ENCODE measurements at places on chromosomes 1 and 21.

DNA sequence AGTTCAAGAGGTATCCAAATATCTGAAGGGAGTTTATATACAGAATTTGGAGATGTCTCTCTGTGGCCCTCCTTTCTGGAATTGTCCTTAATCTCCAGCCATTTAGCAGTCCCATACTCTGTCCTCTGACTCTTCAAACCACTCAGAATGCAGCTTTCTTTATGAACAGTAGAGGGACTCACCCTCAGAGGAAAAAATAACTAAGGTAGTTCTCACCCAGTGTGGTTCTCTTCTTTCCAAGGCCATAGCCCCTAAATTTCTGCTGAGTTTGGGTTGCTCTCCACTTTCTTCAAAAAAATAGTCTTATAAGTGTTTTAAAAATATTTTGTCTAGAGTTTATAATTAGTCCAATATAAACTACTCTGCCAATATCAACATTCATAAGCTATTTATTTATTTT, 369.7 kb downstream of the MATN1 start:
- no peak for DNase-seq

DNA sequence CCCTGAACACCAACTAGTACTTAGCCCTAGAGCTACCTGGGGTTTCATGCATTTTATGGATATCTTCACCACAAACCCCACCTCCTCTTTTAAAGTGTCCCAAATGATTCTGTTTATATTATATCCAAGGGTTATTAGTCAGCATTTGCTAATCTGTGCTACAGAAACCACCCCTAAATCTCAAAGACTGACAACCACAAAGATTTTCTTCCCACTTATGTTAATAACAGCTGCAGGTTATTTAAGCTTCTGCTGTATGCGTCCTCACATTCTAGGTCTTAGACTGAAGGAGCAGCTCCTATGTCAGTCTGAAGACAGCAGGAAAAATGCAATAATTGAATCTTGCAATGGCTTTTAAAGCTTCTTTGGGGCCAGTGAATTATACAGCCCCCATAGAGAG, 11.2 kb upstream of the PHC2 start:
- DNase-seq = no peak

DNA sequence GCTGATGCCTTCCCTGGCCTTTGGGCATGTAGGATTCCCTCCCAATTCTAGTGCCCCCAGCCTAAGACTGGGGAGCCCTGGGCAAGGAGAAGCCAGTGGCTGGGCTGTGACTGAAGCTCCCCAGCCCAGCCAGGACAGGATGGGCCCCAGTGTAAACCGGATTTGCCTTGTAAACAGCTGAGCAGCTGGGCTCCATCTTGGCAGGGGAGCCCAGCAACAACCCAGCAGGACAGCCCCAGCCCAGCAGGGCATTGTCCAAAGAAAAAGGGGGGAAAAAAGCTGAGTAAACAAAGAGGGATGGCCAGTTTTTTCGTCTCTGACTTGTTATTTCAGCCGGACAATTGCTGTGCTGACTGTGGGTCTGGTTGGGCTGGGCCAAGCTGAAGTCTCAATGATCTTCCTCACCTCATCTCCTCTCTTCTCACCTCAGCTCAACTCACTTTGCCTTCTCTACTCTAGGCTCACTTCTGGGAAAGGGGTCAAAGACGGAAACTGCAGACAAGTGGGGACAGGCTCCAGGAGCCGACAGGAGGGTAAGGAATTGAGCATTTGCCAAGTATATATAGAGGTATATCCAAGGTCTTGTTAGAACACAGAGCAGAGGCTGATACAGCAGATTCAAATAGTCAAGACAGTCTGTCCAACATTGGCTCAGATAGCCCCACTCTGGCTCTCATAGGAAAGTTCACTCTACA, 97.7 kb downstream of the TMEM53 start:
- no peak for DNase-seq

GRCh38 chr1:78267513-78268218, 221.9 kb downstream of the GIPC2 start:
- no peak for DNase-seq

GRCh38 chr1:101309334-101310311, 72.8 kb downstream of the S1PR1 start:
- DNase-seq = peak; percentile 50

- no peak for DNase-seq
Measured at GRCh38 chr1:28718586-28719331, 18.0 kb upstream of the YTHDF2 start.

GRCh38 chr21:20698585-20698984, 299.6 kb upstream of the NCAM2 start:
- no peak for DNase-seq

DNA sequence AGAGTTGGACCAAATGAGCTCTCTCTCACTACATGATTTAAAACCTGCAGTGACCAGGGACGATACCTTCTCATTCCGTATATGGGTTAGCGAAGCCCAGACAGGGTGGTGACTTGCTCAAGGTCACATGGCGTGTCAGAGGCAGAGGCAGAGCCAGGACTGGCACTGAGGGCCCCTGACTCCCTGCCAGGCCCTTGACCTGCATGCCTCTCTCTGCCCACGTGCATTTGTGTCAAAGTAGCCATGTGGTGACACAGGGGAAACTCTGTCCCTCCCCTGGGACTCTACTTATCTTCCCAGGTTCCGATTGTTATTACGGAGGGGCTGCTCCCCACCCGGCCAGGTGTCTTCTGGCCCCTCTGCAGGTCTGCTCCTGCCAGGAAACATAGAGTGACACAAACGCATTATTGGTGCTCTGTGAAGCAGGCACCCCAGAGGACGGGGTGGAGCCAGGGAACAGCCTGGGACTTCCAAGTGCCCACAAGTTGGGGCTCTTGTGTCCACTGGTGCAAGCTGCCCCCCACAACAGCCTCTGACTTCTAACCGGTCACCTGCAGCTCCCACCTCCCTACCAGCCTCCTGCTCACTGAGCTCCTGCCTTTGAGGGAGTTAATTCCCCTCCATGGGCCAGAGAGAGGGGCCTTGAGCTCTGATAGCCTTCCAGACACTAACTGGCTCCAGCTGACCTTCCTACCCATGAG, 7.3 kb upstream of the TINAGL1 start:
- DNase-seq = no peak

DNA sequence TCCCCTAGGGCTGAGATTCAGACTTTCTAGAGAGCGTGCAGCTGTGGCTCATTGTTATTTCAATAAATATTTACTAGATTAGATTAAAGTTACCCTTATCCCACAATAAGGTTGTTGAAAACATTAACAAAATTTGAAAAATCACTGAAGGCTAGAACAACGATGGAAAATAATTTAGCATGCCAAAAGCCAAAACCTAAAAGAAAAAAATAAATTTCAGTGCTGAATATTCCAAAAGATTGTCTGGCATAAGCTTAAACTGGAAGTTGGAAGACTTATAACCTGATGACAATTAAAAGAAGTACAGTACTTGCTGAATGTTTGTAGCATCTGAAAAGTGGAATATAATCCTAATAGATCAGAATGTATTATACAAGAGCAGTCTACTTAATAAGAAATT, 221.3 kb downstream of the USH2A start:
- DNase-seq = no peak

DNA sequence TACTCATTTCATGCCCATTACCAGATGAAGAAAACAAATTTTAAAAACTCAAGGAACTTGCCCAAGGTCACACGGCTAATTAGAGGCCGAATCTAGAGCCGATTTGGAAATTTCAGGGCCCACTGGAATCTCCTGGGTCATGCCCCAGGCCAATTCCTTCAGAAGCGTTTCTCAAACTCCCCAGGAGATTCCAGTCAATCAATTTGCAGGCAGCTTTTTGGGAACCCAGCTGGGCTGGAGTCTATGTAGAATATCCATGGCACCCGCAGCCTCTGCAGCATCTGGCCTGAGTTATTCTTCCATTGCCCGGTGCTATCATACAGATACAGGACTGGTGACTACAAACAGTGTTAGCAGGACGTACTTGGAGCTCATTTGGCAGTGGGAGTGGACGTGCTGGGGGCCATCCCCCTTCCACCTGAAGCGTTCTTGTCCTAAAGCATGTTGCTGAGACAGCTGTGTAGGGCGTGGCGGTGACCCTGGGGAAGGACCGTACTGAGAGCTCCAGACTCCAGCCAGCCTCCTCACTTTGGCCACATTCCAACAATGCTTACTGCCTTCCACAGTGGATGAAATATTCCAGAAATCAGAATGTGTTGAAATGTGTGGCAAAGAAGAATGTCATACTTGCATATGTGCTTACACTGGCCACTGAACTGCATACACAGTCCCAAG, 38.3 kb downstream of the ABCG1 start:
- no peak for DNase-seq

DNA sequence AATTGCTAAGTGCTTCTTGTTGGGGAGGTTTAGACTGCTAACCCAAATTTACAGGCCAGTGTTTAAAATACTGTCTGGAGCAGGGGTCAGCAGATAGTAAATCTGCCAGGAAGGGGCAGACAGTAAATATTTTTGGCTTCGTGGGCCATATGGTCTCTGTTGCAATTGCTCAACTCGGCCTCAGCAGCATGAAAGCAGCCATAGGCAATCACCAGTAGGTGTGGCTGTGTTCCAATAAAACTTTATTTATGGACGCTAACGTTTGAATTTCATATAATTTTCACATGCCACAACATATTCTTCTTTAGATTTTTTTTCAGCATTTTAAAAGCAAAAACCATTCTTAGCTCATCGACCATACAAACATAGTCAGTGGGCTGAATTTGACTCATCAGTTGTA, 172.7 kb downstream of the BRINP2 start:
- no peak for DNase-seq

DNA sequence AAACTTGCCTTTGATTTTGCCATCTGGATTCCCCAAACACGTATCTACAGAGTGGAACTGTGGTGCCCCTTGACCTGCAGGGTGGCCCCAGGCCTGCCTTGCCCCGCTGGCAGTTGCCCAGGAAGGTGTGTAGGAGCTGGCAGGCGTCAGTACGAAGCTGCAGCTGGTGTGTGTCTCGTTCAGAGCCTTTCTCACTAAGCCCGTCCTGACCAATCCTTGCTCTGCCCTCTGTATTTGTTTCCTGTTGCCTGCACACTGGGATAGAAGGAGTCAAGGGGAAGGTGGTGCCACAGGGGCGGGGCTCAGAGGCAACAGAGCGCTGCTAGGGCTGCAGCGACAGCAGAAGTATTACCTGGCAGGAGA, 5.2 kb upstream of the VSIG8 start:
- no peak for DNase-seq

DNA sequence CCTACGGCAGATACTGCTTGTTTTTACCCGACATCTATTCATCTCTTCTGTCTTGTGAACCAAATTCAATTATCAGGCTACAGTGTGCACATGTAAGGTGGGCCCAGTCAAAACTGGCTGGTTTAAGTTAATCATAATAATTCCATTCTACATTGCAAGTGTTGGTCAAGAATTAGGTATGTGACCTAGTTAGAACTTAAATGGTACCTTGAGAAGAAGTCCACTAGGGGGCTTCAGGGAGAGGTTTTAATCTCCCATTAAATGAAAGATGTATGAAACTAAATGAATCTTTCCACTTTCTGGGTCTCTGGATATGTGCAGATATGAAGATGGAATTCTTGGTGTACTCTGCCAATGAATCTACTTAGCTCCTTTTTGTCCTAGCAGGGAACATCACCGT, 187.1 kb downstream of the CDC42BPA start:
- DNase-seq = no peak

- DNase-seq = no peak
Measured at GRCh38 chr1:92759361-92759760, 25.5 kb downstream of the EVI5 start.

DNA sequence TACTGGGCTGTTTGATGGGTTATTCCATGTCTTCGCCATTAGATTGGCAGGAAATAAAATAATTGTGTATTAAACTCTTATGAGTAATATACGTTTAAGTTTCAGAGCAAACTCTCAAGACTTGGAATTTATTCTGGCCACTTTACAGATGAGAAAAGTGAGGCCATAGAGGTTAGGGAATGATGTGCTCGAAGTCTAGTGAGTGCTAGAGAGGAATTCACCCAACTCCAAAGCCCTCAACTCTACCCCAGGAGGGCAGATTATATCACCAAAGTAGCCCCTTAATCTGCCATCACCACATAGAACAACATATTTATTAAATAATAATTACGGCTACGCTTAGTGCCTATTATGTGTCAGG, 440 bp upstream of the MUL1 start:
- DNase-seq = no peak

DNA sequence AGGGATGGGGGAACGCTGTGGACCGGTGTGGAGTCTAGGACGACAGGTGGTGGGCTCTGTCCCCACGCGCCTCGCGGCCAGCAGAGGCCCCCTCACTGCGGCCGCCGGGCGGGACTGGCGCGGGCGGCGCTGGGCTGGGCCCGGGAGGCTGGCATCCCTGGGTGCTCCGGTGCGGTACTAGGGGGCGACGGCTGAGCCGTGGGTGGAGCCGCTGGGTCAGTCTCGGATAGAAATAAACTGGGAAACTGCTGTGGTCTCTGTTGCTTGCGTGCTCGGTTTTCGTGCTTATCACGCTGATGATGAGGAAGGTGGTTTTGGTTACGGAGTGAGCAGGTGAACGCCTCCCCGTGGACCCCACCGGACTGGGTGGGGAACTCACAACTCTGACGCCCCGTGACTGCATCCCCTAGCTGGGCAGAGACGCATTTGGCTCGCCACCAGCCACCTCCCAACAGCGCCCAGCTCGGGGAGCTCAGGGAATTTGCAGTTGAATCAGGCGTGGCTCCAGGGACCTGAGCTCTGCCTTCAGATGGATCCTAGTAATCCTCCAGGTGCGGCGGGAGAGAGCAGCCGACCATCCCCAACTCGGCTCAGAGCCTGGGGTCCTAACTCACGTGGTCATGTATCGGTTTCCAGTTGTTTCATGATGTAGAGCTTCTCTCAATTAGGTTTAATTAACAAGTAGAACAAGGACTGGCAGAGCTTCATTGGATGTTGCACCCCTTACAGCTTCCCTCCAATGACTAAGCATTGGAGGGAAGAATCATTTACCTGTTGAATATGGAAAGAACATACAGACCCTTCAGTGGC, 32.1 kb downstream of the HSD17B7 start:
- DNase-seq = no peak

DNA sequence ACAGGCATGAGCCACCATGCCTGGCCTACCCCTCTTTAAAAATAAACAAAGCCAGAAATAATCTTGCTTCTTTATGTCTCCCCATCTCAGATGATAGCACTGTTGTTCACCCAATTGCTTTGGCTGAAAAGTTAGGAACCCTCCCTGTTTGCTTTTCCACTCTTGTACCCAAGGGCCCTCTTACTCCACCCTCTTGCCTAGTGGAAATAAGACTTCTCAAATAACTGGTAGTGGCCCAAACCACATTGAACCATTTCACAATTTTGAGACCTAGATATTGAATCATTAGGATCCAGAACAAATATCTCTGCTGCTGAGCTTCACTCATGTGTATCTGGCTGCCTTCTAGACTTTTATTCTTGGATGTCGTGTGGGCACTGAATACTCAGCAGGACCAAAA, 37.7 kb downstream of the RNF220 start:
- DNase-seq = no peak
